ENCODE measurements at places on chromosomes 6 and 20.

- DNase-seq, result no peak
Observed at GRCh38 chr6:7341989-7342742, 29.2 kb upstream of the SSR1 start.

DNA sequence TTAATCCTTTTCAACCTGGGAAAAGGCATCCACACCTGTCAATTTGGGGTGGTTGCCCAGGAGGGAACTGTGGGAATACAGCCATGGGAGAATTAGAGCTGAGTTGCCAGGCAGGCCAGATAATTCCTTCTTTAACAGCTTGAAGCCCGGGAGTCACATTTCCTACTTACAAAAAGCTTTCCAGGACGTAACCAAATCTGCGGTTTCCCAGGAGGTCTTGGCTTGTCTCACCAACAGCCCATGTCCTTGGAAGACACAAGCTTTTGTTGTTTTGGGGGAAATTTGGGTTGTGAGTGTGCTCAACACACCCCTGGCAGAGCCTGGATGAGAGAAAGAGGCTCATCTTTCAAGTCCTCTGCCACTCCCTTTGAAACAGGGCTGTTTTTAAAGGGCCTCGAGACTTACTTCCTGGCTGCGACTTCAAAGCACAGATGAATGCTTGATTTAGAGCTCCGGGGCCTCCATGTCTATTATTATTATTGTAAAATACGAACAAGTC, 465.9 kb upstream of the BTBD3 start:
- no peak for DNase-seq

DNA sequence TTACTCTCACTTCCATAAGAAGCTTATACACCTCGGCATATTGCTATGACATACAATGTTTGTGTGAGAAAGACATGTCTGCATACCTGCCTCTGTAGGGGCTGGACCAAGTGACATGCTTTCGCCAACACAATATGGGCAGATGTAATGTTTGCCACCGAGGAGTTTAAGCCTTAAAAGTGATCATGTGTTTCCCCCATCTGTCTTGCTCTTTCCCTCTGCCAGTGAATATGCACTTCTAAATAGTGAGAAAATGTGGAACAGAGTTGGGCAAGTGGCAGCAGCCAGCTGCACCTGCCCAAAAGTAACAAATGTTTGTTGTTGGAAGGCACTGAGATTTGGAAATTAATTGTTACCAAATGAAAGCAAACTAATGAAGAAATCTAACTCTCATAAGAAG, 274.8 kb upstream of the BTBD3 start:
- no peak for DNase-seq

DNA sequence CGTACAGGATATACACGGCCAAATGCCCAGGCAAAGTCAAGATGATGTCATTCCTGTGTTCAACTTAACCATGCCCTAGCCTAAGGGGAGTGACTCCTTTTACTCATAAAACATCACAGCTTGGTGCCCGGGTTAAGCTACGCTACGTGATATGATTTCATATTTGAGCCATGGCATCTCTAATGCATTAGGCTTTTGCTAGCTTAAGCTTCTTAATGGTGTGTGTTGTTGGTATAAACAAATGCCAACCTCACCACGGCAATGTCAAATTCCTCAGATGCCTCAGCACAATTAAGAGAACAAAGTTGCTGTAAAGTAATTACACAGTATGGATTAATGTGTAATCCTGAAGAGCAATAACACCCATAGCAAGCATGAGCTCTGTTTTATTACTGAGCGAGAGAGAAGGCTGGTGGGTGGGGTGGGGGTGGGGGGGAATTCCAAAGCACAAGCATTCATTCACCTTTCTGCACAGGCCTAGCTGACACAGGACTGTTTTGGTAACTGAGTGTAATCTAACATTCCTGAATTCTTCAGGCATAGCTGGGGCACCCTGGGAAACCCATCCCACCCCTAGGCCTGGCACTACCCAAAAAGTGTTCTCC, 44.7 kb upstream of the CNKSR3 start:
- DNase-seq, result no peak

DNA sequence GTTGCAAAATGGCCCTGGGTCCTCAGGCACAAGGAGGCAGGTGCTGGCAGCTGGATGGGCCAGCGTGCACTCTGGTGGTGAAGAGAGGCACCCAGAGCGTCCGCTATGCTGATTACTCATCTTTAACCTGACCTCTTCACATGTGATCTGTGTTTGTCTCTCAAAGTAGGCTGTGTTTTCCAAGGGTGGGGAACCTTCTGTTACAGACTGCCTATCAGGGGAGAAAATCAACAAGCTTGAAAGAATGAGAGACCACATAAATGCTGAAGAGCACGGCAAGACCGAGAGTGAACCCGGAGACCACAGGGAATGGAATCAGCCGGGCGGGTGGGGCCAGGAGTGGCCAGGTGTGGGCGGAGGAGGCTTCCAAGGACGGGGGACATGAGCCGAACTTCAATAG, 16.2 kb downstream of the BNIP5 start:
- DNase-seq, result no peak

Measured in KBM-7 (cell line).